ENCODE measurements at places on chromosomes 6 and 20.
A peak's percentile ranks its signal among the peaks of the same experiment; 100 is the strongest.

GRCh38 chr20:10454151-10454750, 19.1 kb downstream of the SLX4IP start:
- DNase-seq, result no peak

DNA sequence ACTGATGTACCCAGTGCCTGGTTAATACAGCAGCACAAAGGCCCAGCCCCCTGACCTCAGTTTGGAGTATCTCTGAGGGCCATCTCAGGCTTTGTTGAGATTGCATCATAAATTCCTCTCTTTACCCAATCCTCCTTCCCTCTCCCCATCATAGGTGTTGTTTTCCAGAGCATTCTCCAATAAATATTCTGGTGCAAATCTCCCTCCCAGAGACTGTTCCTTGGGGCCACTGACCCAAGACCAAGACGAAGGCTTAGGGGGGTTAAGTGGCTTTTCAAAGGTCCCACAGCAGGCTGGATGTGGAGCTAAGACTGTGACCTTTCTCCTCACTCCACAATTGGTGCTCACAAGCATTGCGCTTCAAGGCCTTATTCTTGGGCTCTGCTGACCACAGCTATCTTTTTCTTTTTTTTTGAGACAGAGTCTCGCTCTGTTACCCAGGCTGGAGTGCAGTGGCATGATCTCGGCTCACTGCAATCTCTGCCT, 72.4 kb upstream of the ZMYND8 start:
- DNase-seq, result no peak

DNA sequence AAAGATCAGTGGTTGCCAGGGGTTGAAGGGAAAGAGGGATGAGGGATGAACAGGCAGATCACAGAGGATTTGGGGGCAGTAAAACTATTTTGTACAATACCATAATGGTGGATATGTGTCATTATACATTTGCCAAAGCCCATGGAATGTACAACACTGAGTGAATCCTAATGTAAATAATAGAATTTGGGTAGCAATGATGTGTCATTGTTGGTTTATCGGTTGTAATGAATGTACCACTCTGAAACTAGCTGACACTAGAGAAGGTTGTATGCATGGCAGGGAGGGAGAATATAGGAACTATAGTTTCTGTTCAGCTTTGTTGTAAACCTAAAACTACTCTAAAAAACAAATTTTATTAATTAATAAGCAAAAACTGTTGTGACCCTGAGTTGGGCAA, 17.8 kb upstream of the ASF1A start:
- no peak for DNase-seq

DNA sequence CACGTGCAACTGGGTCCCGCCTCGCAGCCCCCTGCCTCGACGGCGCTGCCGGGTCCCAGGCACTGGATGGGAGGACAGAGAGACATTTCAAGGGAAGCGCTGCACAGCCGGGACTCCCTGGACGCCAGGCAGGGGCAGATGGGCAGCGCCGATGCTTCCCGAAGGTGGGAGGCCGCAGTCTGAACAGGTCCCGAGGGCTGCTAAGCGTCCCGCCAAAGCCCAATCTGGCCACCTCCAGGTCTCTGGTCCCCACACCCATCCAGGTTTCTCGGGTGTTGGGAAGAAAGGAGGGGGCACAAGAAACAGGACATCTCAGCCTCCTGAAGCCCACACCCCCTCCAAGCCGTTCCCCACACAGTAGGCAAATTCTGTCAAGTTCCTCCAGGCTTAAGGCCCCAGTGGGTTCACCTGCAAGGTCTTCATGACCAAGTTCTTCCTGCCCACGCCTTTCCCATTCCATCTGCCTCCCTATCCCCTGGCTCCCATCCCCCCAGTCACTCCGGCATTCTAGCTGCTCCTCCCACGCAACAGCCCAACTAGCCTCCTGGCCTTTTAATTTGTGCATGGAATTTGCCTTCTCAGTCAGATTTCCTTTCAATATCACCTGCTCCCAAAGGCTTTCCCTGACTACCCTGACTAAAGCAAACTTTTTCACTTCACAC, 5.4 kb upstream of the CPXM1 start:
- DNase-seq, result no peak

DNA sequence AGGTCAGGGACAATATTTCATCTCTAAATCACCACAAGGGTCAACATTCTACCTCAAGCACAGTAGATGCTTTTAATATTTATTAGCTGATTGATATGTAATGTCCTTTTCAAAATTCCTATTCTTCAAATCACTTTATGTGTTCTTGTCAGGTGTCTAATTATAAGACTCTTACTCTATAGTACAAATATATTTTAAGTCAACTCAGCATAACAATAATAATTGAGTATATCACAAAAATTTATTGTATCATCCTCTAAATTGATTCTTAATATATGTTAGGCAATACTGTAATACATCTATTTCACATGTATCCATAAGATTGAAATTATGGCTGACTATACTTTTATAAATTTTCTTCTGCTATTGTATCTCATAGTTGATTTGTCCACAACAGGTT, 423.9 kb downstream of the PKHD1 start:
- no peak for DNase-seq

DNA sequence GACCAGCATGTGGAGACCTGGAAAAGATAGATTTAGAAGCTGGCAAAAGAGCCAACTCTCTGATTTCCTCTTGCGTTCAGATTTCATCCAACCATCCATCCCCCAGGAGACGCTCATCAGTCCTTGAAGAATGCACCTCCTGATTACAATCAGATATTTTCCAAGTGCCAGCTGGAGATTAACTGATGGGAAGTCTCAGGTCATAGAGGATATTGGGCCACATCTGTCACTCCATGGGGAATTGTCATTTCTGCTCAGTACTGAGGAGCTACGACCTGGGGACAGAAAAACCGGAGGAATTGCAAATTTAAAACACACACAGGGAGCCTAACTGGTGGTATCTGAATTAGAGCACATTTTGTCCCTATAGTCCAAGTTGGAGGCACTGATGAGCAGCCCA, 496.2 kb upstream of the SULF2 start:
- DNase-seq, result no peak

- DNase-seq, result no peak
Measured at GRCh38 chr6:131955876-131956275, 4.7 kb upstream of the CCN2 start.

GRCh38 chr6:169099411-169100202, 154.0 kb downstream of the THBS2 start:
- DNase-seq, result peak; percentile 25

DNA sequence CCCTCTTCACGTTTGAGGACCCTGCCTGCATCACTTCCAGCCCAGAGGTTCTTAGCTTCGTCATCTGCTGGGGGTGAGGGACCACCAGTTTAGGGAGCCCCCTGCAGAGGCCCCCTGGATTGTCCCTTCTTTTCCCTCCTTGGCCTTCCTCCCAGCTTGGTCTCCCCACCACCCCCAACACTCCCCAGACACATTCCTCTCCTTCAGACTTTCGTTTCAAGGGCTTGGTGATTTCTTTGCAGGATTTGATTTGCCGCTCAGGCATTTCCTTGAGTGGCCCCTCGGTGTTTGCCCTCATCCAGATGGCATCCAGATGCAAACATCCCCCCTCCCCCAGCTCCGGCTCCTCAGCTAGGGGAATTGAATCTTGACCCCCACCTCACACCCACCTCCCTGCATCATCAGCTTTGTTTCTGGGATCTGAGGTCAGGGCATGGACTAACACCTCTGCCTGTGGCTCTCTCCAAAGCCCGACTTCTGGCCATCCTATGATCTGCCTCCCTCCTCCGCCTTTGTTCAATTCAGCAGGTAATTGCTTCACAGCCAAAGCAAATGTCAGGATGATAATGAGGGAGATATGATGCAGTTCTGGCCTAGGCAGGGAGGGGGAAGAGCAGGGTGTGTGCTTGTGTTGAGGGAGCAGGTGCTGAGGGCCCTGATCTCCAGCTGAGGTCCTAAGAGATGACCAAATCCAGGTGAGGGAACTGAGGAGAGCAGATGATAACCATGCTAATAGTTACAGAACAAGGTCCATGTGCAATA, 141.5 kb downstream of the VEGFA start:
- no peak for DNase-seq

- DNase-seq, result no peak
Measured at GRCh38 chr6:127457456-127458064, 1.6 kb downstream of the KIAA0408 start.

DNA sequence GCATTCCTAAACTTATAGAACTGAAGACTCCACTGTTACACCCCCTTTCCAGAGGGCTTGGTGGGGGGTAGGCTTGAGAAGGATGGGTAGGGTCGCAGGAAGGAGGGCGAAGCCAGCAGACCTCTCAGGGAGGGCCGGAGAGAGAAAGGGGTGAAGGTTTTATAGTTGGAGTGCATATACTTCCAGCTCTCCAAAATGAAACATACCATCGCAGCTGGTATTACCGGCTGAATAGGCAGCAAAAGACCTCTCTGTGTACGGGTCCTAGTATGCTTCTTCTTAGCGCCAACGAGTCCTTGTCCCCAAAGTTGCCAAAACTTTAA, 1.0 kb upstream of the VGLL2 start:
- DNase-seq, result no peak

- no peak for DNase-seq
Measured at GRCh38 chr20:63175038-63175895, 40.7 kb downstream of the YTHDF1 start.

DNA sequence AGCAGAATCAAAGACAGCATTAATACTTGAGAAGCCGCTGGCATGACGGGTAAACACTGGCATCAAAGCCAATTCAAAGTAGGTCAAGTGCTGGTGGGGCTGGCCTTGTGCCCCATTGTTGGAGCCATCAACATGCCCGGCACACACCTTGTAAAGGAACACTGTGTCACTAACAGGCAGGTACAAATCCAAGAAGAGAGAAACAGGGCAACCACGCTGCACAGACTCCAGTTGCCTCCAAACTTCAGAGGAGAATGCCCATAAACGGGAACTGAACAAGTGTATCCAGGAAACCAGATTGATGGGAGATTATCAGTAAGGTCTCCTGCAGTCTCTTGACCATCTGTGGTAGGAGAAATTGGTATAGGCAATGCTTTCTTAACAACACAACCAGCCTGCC, 127.0 kb upstream of the STXBP5 start:
- no peak for DNase-seq

DNA sequence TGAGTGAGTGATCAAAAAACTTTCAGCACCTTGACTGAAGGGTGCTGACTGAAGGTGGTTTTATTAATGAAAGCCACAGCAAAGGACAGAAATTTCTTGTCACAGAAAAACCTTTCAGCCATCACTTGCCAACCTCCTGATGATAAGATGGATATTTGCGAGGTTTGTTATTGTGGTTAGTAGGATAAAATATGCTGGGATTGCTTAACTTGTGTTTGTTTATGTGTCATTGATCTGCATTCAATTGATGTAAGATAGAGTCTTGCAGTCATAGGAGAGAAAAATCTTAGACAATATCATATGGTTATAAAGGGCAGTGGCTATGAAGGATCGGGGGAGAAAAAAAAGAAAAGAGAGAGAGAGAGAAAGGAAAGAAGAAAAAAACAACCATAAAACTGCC, 1.2 kb downstream of the TSBP1 start:
- no peak for DNase-seq

DNA sequence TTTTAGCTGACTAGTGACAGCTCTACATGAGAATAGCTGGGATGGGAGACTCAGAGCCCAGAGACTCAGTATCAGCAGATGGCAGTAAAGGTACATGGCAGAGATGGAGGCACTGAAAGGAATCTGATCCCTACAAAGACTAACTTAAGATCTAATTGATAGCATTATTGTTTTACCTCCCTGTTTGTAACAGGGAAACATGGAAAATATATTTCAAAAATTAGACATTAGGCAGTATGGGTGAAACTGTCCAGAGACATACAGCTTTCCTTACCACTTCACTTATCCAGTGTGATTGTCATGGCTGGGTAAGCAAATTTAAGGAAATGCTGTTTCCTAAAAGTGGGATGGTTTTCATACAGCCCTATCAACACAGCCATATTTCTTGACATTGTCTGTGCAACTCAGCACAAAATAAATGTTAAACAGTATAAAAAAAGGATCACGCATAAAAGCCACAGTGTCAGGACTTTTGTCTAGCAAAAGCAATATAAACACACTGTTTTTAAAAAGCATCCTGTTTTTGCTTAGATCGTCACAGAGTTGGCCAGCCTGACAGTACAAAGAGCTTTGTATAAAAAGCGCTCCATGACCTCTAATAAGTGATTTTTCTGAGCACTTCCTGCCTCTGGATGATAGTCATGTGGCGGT, 376.9 kb downstream of the PHF3 start:
- DNase-seq, result peak; percentile 45

- DNase-seq, result no peak
Measured at GRCh38 chr20:8095648-8096572, 36.2 kb upstream of the PLCB1 start.

GRCh38 chr6:25257686-25258348, 21.4 kb upstream of the CARMIL1 start:
- DNase-seq, result no peak

DNA sequence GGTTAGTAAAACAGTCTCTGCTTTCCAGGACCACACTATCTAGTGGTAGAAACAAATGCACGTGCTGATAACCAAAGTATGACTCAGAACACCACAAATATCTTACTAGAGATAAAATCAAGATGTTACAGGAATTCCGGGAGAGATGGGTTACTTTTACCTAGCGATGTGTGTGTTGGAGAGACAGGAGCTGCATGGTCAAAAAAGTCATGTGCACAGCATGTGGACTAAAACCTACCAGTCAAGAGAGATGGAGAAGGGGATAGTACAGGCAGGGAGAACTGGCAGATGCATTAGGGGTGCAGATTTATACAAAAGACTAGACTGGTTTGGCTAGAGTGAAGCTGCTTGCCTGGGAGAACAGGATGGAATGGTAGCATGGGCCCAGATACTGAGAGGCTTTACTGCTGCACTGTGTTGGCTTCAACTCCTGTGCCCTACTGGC, 75.3 kb upstream of the MRAP2 start:
- peak; percentile 1 for DNase-seq

DNA sequence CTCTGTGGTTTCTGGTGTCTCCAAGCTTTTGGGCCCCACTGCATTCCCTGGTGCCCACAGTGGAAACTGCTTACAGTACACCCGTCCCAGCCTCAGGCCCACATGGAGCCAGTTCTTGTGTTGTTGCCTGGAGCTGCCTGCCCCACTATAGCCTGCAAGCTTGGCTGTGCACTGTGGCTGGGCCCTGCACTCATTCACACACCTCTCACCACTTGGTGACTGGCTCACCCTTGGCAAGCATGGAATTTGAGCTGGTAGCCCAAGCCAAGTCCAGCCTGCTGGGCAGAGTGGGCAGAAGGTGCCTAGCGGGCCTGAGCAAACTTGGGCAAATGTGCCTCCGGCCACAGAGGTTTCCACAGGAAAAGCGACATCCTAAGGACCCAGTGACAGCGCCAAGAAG, 472.3 kb downstream of the MMUT start:
- no peak for DNase-seq

Data from HTR-8/SVneo (cell line).